ENCODE measurements at places on chromosomes 6 and 20.
A peak's percentile ranks its signal among the peaks of the same experiment; 100 is the strongest.

DNA sequence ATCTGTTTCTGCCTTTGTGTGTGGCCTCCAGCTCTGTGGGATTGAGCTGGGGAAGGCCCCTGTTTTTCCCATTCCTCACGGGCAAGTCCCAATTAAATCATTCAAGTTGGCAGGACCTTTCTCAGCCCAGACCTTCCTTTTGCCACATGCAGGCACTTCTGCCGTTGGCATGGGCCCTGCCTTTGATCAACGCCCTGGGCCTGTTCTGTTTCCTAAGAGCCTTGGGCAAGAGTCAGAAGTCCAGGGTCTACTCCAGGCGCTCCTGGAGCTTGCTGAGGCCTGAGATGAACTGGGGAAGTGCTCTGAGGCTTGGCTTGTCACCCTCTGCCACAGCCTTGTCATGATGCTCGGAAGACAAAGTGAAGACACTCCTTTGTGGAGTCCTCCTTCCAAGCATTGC is 7.1 kb downstream of the IP6K3 start:
- no peak for DNase-seq

GRCh38 chr6:11637266-11637665 is 99.7 kb downstream of the TMEM170B start:
- no peak for DNase-seq

DNA sequence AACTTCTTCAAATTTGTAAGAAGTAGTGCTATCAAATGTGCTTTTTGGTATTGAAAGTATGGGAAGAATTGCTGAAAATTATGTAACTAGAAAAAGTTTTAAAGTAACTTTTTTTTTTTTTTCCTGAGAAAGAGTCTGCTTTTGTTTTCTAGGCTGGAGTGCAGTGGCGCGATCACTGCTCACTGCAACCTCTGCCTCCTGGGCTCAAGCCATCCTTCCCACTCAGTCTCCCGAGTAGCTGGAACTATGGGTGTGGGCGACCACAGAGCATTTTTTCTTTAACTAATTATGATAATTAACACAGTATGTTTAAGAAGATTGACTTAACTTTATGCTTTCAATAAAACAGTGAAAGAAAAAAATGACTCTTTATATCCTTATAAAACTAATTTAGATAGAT is 38.4 kb downstream of the BMP5 start:
- no peak for DNase-seq

- DNase-seq: no peak
Observed at GRCh38 chr20:42836339-42836738, 353.4 kb downstream of the PTPRT start.

DNA sequence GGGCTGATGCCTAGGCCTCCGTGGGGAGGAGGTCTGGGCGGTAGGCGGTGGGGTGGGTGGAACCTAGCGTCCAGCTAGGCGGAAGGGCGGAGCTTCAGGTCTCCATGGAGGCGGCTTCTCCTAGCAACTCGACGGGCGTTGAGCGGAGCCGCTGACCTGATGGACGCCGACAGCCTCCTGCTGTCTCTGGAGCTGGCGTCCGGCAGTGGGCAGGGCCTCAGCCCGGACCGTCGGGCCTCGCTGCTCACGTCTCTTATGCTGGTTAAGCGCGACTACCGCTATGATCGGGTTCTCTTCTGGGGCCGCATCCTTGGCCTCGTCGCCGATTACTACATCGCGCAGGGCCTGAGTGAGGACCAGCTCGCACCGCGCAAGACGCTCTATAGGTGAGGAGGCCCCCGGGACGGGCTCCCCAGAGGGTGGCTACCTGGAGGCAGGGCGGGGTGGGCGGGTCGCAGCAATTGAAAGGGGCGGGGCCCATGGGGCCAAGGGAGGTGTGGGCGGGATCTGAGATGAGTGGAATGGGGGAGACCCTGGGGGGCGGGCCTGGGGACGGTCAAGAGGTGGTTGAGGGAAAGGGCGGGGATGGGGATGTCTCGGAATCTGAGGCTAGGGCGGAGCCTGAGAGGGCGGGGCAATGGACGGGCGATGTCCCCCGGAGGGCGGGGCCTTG is at the start of gene RSPH9:
TSS of gene RSPH9 (plus strand) at position 97 of the 673 bp plus-strand sequence. CDS start at position 160, 63 bp downstream.
- peak; percentile 72 for DNase-seq

GRCh38 chr6:797479-798077 is 104.6 kb upstream of the EXOC2 start:
- DNase-seq: no peak

DNA sequence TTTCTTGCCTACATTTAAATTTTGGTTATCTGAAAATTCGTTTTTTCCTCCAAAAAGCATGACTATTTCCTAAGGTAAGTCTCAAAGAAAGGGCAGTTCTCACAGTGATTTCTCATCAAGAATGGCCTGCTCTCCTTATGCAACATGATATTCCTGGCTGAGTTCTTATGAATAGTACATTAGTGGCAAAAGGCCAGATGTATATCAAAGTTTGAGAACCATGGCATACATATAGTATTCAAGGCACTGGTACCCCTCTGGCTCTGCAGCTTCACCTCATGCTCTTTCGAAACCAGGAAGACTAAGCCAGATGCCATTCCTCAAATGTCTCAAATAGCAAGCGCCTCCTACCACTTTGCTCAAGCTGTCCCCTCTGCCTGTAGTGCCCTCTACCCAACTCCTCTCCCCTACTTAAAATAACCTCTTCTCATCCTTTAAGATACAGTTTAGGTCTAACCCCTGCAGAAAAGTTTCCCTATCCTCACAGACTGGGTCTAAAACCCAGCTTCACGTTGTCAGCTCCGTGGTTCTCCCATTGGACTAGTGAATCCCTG is 280.3 kb downstream of the HACE1 start:
- DNase-seq: no peak

DNA sequence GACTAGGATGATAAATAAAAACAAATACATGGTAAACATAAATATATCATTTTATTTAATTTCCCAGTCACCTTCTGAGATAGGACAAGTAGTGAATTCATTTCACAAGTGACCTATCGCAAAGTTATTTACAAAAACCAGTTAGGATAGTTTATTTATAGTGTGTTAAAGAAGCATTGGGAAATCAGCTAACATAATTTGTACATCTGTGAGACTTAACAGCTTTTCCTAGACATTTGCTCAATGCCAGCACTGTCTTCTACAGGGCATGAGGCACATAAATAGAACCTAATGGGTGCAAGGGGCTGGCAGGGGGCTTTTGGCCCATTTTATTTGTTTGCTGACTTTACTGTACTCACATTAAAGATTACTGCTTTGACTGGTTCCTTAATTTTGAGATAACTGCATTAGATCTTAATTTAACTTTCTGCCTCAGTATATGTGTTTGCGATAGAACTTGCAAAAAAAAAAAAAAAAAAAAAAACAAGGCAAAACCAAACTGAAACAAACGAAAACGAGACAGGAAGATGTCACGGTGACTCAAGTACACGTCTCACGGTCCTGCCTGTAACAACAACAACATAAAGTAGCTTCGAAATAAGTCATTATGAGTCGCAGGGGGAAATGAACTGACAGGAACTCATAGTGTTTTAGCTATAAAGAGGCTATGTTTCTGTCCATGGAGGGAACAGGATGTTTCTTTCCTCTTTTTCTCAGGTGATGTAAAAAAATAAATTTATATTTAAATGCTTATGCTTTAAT is 133.7 kb upstream of the GMDS start:
- no peak for DNase-seq

DNA sequence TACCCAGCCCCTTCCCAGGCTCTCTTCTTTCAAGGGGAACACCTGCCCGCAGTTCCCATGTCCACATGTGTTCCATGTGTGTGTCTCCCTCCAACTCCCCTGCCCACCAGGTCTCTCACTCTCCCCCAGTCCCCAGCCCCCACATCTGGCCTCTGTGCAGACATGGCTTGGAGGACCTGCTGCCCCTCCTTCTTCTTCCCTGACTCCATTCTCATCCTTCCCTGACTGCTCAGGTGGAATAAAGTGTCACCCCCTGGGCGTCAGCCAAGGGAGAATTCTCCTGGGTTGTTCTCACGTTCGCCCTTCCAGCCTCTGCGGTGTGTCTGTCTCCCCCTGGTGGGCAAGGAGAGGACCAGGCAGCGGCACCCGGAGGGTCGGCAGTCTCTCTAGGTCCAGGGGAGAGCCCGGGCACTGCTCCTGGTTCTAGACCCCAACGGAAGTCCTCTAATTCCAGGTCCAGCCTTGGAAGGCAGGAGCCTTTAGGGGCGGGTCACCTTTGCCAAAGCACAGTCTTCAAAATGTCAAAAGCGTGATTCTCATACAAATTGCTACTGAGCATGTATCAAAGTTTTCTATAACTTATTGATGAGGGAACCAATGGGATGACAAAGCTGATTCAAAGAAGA is 50.5 kb downstream of the EBF4 start:
- DNase-seq: peak; percentile 76

GRCh38 chr6:75759207-75759606 is 10.2 kb downstream of the MYO6 start:
- DNase-seq: no peak

GRCh38 chr6:28953585-28954258 is 29.9 kb upstream of the TRIM27 start:
- DNase-seq: no peak

GRCh38 chr6:7142228-7142801 is 34.6 kb downstream of the RREB1 start:
- no peak for DNase-seq

- peak; percentile 4 for DNase-seq
Observed at GRCh38 chr20:63325554-63326313, 32.7 kb downstream of the COL20A1 start.

DNA sequence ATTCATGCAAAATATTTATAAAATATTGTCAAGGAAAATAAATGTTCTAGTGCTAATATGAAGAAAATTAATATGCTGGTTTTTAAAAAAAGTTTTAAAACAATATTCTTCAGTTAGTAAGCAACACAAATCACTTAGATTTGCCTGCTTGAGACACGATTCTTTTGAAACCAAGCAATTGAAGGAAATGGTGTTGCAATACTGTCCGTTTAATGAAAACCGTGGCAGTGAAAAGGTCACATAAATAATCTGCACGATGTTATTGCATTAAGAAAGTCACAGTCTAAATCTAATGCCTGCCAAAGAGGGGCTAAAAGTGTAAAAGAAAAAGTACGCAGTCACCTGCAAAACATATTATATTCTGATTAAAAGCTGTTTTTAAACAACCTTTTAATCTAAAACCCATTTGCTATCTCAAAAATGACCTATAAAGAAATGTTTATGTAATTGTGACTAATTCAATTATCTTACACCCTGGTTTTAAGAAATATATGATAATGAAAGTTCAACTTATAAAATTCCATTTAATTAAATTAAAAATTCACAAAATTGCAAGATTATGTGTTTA is 143.0 kb downstream of the GMDS start:
- DNase-seq: no peak

- no peak for DNase-seq
Observed at GRCh38 chr6:40183902-40184301, 249.6 kb upstream of the MOCS1 start.

GRCh38 chr6:144195671-144196270 is 45.5 kb downstream of the STX11 start:
- no peak for DNase-seq

DNA sequence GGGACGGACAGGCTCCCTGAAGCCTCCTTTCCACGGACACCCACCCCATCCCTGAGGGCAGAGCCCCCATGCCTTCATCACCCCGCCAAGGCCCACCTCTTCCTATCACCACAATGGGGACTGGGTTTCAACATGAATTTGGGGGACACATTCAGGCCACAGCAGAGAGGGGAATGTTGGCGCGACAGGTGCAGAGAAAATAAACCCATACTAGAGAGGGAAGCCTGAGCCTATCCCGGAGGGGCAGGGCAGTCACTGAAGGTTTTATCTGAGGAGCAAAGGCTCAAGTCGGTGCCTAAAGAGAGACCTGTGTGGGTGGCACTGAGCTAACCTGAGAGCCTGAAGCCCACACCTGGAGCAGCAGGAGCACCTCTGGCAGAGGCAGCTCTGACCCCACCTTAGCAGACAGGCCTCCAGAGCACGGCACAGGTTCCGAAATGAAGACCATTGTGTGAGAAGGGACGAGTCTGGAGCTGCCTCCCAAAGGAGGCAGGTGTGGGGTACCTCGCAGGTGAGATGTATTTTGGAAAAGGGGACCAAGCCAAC is 180.6 kb upstream of the PDE10A start:
- DNase-seq: no peak

DNA sequence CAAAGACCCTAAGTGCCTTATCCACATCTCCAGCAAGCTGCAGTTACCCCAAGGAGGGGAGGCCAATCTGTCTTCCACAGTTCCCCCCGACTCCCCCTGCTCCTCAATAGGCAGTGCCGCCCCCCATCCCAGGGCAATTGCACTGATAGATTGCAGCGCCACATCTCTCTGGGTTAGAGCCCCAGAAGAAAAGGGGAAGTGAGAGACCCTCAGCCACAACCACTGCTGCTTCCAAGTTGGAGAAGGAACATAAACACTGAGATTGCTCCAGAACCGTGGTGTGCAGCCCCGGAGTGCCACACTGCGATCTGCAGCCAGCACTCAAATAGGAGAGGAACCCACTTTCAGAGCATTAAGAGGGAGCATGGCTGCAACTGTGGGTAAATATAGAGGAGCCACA is 101.5 kb downstream of the RWDD2A start:
- no peak for DNase-seq

- DNase-seq: no peak
Observed at GRCh38 chr6:51116723-51117122, 298.1 kb downstream of the TFAP2B start.

- DNase-seq: peak; percentile 61
Observed at GRCh38 chr20:46089167-46089416, 670 bp downstream of the NCOA5 start.

GRCh38 chr6:136086686-136087085 is 163.4 kb downstream of the MTFR2 start:
- no peak for DNase-seq

All from CD4-positive, alpha-beta T cell treated with Interleukin-15 for 1 hour (primary cell).